Activated CD4-positive, alpha-beta memory T cell treated with anti-CD3 and anti-CD28 coated beads for 36 hours (primary cell): ENCODE measurements at places on chromosomes 16 and 17. TPM values are rescaled to one million over a fixed set of nuclear protein-coding genes. Genes with fewer than 3 reads are reported as not detected.

DNA sequence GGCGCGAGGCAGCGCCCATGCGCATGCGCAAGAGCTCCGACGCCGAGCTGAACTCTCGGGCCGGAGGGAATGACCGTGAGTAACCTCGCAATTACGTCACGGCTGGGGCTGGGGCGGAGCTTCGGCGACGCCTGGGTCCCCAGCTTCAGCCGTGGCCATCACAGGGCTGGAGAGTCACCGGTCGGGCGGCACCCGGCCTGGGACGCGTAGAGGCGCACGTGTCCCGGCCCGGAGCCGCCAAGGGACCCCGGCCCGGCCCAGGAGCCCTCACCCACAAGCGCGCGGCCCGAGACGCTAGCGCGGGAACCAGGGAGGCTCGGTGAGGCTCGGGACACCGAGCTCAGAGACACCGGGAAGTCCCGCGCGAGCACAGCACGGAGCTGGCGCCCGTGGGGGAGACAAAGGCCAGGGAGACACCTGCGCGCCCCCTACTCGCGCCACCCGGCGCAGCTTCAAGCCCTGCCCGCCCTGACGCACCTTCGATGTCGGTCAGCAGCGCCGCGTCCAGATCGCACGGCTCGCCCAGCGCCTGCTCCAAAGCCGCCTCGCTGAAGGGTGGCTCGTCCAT, 452 bp downstream of the SREBF1 start:
- H3K27me3 ChIP-seq = no peaks in the 10 kb centered on the region
- H3K27ac ChIP-seq = peak overlapping the region; percentile 96
- peaks cover 36% of the 10 kb centered on the region for H3K36me3 ChIP-seq
- peak overlapping the region; percentile 89 for H3K4me3 ChIP-seq
- peaks cover 68% of the 10 kb centered on the region for H3K4me1 ChIP-seq

DNA sequence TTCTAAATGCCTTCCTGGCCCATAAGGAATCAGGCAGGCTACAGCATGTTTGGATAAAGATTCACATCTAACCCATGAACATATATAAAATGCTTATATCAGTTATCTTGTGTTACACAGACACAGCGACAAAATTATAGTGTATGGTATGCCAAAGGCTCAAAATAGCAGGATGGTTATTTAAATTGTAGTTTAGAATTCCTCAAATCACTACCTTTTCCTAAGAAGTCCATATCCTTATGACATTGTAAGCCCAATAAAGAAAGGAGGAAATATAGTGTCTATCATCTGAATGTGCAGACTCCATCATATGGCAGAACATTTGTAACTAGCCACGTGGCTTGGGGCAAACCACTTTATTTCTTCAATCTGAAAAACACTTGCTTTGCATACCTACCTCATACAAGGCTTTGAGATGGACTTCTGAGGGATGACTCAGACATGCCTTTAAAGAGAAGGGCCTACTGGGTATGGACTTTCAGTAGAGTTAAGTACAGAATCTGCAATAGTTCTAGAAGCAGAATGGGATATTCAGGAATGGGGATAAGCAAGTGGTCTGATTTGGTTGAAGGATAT, 12.1 kb upstream of the DHX8 start:
- H3K27ac ChIP-seq = no peak overlapping the region
- no peaks in the 10 kb centered on the region for H3K4me1 ChIP-seq
- DNase-seq = no peak
- H3K36me3 ChIP-seq = no peaks in the 10 kb centered on the region
- H3K4me3 ChIP-seq = no peak overlapping the region

DNA sequence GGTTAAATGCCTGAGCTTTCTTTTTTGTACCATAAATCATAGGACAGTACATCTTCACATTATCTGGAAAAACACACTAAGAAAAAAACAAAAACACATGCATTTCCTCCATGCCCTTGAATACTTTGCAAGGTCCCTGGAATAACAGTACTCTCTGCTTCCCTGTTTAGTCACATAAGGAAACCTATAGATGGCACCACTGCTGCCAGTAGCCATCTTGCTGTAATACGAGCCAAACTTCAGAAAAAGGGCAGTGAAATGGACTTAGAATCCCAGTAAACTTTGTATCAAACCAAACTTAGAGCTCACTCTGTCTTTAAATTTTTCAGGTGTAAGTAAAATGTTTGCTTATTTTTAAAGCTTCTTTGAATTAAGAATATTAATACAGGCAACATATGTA, 435.5 kb downstream of the KCNJ2 start:
- H3K4me1 ChIP-seq = no peaks in the 10 kb centered on the region
- H3K27ac ChIP-seq = no peak overlapping the region
- no peaks in the 10 kb centered on the region for H3K36me3 ChIP-seq
- DNase-seq = no peak
- H3K4me3 ChIP-seq = no peak overlapping the region

DNA sequence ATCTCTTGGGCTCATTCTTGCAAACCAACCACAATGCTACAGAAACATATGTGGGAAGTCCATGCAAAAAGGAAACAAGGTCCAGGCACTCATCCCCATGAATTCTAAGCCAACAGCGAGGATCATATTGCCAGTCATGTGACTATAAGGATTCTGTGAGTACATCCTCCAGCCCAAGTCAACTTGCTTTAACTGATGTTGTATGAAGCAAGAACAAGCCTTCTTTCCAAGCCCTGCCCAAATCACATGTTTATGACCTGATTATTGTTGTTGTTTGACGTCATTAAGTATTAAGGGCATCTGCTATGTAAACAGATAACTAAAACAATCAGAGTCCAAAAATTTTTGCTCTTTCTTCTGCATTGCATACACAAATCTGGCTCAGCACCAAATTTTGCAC, 78.2 kb upstream of the MON1B start:
- H3K4me1 ChIP-seq = peaks cover 3% of the 10 kb centered on the region
- H3K27me3 ChIP-seq = peaks cover 2% of the 10 kb centered on the region
- H3K27ac ChIP-seq = no peak overlapping the region
- H3K36me3 ChIP-seq = no peaks in the 10 kb centered on the region

DNA sequence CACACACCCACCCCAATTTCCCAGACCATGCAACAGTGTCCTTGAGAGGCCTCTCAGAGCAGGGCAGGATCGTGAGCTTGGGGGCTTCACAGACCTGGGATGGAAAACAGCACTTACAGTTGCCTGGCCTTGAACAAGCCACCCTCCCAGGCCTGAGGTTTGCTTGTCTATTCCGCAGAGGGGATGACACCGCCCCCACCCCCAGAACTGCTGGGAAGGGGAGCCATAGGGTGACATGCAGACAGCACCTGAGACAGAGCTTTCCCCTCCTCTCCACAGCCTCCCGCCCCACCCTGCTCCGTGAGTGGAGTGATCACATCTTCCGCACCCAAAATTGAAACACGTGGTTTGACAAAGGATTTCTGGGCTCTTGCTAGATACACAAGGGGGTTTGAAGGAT, 131.5 kb upstream of the TNRC6C start:
- peaks cover 18% of the 10 kb centered on the region for H3K4me1 ChIP-seq
- no peaks in the 10 kb centered on the region for H3K36me3 ChIP-seq
- no peak for DNase-seq
- no peak overlapping the region for H3K4me3 ChIP-seq

- no peak overlapping the region for H3K27ac ChIP-seq
- no peaks in the 10 kb centered on the region for H3K27me3 ChIP-seq
- no peak overlapping the region for H3K4me3 ChIP-seq
- peaks cover 18% of the 10 kb centered on the region for H3K4me1 ChIP-seq
- DNase-seq = no peak
These were observed 41.2 kb downstream of the TTC19 start for GRCh38 chr17:16040710-16041251.

TMC7 gene
- total RNA-seq = not detected
